ENCODE measurements at places on chromosomes 7 and 10. TPM values are rescaled to one million over a fixed set of nuclear protein-coding genes. Genes with fewer than 3 reads are reported as not detected.

DNA sequence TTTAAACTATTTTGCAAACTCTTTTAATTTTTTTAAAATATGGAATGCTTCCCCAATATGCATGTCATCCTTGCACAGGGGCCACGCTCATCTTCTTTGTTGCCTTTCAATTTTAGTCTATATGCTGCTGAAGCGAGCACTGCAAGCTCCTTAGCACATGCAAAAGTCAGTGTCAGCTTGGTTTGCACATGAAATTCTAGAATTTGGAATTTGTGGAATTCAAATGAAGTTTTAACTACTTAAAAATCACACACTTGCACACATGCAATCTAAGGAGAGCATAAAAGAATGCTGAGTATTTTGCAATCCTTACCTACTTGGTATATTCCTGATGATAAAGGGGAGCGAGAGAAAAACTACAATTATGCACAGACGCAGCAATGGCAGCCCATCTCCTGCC lies 78.3 kb upstream of the ATP6V0A4 start:
- DNase-seq: no peak

DNA sequence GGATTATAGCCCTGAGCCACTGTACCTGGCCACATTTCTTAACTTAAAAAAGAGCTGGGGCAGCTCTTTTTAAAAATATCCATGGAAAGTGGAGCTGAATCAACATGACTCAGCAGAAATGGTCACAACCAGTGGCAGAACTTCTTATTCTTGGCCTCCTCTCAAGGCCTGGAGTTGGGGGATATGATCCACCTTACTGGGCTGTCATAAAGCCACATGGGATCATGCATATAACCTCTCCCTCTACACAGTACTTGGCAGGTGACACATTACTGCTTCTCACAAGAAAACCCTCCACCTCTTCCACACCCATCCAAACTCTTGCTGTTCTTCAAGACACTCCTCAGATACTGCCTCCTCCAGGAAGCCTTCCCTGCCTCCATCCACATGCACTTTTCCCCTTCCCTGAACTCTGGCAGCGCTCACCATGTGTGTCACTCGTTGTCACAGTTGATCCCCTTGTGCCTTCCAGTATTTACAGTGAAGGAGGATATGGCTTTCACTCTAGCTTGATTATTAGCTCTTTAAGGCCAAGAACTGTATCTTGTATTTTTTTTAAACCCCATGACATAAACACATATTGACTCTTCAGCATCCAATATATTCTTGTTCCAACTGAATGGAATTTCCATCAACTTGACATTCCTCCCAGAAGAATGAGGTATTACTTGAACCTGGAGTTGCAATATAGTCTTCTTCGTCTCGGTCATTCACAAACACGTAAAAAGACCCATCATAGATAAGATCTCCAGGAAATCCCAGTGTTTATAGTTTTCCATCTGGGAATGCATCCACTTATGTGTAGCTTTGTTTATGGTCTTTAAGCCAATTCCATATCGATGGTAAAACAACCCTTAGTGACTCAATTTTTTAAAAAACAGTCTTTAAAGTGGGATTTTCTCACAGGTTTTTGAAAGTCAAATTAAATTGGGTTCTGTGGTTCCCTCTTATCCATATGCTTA lies 85.5 kb downstream of the TBXAS1 start:
- no peak for DNase-seq

DNA sequence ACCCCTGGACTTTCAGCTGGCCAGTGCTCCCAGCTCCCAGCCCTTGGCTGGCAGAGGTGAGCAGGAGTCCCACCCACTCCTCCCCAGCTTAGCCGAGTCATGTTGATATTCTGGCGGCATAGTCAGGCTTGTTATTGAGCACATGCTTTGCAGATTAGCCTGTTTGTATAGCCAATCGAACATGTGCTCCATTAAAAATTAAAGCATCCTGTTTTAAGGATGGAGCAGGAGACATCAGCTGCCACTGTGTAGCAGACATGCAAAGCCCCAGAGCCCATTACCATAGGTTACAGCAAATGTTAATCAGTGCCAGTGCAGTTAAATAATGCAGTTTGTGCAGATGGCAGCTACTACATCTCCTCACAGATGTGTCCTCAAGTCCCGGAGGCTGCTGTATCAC lies 574.6 kb upstream of the GALNT17 start:
- no peak for DNase-seq

DNA sequence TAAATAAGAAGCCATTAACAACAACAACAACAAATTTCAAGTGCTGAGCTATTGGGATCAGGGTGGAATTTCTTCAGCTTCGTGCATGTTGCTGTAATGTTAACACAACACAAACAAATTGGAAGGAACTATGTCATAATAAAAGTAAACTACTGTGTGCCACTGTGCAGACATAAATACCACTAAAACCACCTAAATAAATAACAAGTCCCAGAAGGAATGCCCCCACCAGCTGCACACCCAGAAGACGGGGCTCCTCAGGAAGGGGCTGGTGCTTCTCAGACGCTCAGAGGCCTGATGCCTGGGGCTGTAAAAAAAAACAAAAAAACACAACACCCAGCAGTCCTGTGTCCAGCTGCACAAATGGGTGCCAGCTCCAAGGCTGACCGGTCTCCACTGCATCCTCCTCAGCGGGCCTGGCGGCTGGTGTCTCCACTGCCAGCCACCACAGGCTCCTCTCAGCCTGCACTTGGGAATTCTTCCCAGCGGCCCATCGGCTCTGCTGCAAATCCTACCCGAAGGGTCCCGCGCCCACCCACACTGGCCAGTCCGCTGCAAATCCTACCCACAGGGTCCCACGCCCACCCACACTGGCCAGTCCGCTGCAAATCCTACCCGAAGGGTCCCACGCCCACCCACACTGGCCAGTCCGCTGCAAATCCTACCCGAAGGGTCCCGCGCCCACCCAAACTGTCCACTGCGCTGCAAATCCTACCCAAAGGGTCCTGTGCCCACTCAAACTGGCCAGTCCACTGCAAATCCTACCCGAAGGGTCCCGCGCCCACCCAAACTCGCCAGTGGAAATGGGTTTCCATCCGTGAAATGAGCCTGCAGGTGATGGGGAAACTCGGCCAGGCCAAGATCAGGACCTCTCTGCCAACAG lies 35.8 kb upstream of the DNAAF5 start:
- DNase-seq: no peak

- DNase-seq: no peak
These were observed 247.2 kb upstream of the CTBP2 start for GRCh38 chr10:125407557-125407956.

DNA sequence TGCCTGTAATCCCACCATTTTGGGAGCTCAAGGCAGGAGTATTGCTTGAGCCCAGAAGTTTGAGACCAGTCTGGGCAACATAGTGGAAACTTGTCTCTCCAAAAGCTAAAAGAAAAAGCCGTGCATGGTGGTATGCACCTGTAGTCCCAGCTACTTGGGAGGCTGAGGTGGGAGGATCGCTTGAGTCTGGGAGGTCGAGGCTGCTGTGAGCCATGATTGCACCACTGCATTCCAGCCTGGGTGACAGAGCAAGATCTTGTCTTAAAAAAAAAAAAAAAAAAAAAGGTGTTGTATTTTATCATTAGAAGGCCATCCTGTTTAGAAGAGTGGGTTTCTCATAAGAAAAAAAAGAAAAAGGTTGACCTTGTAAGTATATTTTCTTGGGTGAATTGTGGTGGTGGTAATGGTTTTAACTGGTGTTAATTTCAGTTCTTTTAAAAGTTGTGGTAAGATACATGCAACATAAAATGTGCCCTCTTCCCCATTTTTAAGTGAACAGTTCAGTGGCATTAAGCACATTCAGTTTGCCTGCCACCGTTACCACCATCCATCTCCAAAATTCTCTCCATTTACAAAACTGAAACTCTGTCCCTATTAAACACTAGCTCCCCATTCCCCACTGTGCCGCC lies 34.7 kb downstream of the GRIFIN start:
- DNase-seq: no peak

DNA sequence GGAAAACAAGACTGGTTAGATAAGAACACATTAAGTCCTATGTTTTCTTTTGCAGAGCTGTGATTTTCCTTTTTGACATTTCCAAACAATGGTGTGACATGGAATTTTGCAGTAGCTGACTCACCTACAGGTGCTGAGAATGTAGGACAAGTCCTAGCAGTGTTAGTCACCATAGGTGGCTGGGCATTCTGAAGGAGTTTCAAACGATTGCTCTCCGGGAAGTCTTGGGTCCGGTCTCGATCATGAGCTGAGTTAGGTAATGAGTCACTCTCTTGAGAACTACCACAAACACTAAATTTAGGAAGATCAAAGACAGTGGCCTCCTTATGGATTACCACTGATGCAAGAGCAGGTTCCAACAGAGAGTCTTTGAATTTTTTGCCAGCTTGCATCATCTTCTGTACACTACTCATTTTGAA lies 3.6 kb downstream of the FIGNL1 start:
- DNase-seq: peak; percentile 68

- no peak for DNase-seq
These were observed 9.6 kb upstream of the VWC2 start for GRCh38 chr7:49763791-49764190.

DNA sequence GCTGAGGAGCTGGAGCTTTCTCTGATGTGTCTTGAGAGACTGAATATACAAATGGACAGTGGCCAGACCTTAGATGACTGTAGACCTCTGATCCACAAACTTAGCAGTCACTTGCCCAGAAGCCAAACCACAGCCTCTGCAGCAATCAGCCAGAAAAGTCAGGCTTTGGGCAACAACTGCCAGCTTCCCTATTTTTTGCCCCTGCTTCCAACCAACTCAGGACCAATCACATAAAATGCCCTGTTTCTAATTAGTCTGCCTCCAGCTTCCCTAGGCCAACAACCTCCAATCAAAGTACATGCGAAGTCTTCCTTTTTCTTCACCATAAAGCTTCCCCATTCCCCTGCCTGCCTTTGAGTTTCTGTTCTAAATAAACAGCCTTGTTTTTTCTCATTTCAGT lies 37.8 kb upstream of the CACUL1 start:
- no peak for DNase-seq

DNA sequence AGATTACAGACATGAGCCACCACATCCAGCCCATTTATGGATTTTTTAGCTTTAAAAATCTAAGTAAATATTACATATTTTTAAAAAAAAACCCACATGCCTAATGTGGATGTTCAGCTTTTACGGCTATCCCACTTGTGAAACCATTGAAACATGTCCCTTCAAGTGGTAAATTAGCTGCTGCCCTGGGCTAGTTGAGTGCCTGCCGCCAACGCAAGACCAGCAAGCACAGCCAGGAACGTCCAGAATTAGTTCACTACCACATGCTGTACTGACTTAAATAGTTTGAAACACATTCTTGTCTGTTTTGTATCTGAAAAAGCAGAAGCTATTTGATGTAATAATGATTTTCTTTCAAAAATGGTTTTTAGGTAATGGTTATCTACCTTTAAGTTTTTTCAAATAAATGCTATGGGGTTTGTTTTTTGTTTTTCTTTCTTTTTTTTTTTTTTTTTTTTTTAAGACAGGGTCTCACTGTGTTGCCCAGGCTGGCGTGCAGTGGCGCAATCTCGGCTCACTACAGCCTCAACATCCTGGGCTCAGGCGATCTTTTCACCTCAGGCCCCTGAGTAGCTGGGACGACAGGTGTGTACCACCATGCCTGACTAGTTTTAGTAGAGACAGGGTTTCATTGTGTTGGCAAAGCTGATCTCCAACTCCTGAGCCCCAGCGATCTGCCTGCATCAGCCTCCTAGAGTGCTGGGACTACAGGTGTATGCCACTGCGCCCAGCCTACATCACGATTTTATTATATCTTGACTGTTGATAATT lies 57.0 kb downstream of the KLRG2 start:
- no peak for DNase-seq

GRCh38 chr7:64206903-64207302 lies at the start of gene ZNF735:
ZNF735 (plus strand) TSS chr7:64207203; CDS start chr7:64207203, 0 bp downstream.
- DNase-seq: no peak

DNA sequence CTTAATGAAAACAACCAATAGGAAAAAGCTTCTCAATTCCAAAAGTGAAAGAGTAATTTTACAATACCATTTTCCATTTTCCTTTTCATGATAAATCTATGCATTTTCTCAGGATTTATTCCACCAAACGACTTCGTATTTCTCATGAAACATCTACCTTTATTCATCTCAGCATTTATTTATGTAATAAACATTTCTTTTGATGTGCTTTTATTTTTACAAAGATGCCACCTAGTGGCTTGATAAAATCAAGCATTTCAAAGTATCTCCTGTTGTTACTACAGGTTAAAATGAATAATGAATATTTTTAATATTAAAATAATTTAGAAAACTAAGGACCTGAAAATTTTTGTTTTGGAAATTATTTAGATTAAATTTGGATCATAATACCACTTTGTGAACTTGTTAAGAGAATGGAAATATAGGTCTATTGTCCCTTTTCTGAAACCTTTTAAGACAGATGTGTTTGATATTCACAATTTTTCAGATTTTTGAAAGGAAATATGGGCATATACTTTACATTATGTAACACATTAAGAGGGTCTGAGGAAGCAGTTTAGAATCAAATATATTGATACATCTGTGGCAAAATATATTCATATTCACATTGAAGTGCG lies 2.7 kb upstream of the IQUB start:
- DNase-seq: no peak

DNA sequence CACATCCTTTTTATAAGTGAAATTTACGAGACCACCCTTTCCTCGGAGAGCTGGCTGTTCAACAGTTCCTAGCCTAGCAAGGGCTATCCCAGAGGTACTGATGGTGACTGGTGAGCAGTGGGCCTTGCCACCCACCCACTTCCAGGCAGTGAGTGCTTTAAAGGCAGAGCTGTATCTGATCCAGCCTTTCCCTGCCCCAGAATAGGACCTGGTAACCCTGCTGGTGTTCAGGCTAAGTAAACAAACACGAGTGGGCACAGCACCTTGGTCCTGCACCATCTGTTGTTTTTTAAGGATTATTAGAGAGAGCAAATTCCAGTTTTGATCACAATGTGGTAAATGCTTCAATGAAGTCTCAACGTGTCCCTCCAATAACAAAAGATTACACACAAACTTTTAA lies 75.7 kb downstream of the COBL start:
- DNase-seq: no peak

- DNase-seq: no peak
These were observed 110.7 kb downstream of the CYTH3 start for GRCh38 chr7:6161463-6162330.

The ABCB4 gene
- not detected for total RNA-seq

The KLF14 gene
- total RNA-seq: not detected

The OPN1SW gene
- not detected for total RNA-seq

The POLR2J2 gene
- total RNA-seq: 1.7 TPM

The FRA10AC1 gene
- 5.7 TPM for total RNA-seq

The TAS2R4 gene
- total RNA-seq: 0.85 TPM

The SAP25 gene
- not detected for total RNA-seq

The ITGB8 gene
- 5.1 TPM for total RNA-seq

The GBX1 gene
- not detected for total RNA-seq

The NME8 gene
- not detected for total RNA-seq

The AGAP4 gene
- total RNA-seq: 3.1 TPM

The LYZL2 gene
- total RNA-seq: not detected
